ENCODE measurements at places on chromosomes 3 and 15. TPM values are rescaled to one million over a fixed set of nuclear protein-coding genes. Genes with fewer than 3 reads are reported as not detected.

The ABHD10 gene
- total RNA-seq: 36.1 TPM

The NMD3 gene
- total RNA-seq: 45.2 TPM

GRCh38 chr3:137468446-137468845, 295.7 kb upstream of the SOX14 start:
- no peak for DNase-seq

The HHATL gene
- not detected for total RNA-seq

The CDCP1 gene
- total RNA-seq: 2.2 TPM

The CHRM5 gene
- not detected for total RNA-seq

The ATP8B4 gene
- not detected for total RNA-seq

DNA sequence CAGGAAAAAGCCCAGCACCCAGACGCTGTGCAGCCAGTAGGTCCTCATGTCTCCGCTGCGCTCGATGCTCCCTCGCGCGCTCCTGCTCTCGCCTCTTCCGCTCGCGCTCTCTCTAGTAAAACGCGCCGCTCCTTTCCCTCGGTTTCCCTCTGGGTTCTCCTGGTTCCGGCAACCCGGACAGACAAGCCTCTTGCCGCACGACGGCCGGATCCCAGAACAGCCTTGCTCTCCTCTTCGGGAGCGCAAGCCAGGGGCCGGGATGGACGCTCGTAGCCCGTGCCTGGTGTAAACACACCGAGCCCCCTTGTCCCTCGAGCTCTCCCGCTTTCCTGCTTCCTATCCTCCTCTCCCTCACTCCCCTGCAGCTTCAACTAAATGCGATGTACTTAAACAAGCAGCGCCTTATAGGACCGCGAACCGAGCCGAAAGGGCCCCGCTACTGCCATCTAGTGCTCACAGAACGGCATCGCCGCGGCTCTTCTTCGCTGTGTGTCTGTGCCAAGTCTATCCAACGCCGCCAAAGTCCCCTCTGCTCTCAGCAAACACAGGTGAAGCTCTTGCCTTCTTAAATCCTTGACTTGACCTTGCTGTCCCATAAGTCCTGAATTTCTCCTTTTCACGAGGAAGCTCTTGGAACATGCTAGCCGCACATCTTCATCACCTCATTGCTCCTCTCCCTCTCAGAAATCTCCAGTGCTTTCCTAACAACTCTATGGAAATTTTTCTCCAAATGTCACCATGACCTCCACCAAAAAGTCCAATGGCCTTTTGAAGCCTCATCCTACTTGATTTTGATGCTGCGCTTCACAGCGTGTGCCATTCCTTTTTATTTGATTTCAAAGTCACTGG, 1037.2 kb downstream of the IGSF11 start:
- DNase-seq: peak; percentile 67

GRCh38 chr3:178067721-178068120, 468.5 kb upstream of the KCNMB2 start:
- no peak for DNase-seq

DNA sequence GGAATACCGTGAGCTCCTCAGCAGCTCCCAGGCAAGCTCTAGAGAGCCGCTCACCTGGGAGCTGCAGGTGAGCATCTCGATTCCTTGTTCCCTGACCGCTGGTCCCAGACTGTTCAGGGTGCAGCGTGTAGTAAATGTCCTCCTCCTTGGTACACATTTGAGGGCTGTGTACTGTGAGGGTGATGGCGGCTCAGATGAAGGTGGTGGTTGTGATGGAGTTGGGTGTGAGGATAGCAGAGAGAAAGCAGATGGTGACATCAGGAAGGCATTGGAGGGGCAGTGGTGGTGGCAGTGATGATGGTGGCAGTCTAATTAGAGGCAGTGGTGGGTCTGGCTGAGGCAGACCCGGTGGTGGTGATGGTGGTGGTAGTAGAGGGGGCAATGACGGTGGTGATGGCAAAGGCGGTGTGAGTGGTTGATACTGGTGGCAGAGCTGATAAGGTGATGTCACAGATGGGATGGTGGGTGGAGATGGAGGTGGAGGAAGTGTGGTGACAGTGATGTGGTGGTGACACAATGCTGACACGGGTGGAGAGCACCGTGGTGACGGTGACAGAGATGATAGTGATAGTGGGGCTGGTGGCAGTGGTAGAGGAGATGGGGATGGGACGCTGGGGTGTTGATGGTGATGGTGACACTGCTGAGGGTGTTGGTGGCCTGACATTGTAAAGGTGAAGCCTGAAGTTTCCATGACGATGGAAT, at the start of gene DNAJB8:
TSS of gene DNAJB8 (minus strand) at position 51 of the 702 bp plus-strand sequence. CDS start 3,645 bp downstream, outside the sequence.
- no peak for DNase-seq

DNA sequence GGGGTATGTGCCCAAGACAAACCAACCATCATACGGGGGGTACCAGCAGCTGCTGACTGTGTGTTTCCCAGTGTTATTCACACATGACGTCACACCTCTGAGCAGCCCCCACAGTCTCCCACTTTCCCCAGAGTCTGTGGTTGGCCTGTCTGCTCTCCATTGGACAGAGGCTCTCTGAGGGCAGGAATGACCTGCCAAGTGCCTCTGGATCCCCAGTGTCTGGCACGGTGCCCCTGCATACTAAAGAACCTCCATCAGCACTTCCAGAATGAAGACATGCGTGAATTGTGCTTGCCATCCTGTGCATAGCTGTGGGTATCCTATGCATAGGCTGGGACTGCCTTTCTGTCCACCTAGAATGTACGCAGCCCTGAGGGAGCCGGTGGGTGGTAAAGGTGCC, 3.5 kb upstream of the CCDC9B start:
- no peak for DNase-seq

The AMOTL2 gene
- 46.0 TPM for total RNA-seq

- DNase-seq: peak; percentile 23
Measured at GRCh38 chr3:127483902-127484591, 106.5 kb downstream of the TPRA1 start.

The CD200 gene
- 49.4 TPM for total RNA-seq

GRCh38 chr3:8793242-8793641, 23.8 kb upstream of the OXTR start:
- DNase-seq: no peak

- DNase-seq: no peak
Measured at GRCh38 chr3:149812165-149812605, 830 bp upstream of the RNF13 start.

DNA sequence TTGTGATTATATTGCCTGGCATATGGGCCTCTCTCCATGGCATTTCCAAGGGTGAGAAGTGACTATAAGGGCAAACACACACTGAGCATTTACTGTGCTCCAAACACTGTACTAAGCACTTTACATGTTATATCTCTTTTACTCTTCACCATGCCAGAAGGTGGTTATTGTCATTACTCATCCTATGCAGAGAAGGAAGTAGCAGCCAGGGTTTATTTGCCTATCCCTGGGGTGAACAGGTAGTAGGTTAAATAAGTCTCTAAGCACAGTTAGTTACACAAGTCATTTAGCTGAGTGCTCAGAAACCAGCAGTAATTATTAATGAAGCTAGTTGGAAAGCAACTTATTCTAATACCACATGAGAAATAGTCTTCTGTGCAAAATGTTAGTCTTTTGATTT, 109.9 kb upstream of the SYNPR start:
- no peak for DNase-seq

DNA sequence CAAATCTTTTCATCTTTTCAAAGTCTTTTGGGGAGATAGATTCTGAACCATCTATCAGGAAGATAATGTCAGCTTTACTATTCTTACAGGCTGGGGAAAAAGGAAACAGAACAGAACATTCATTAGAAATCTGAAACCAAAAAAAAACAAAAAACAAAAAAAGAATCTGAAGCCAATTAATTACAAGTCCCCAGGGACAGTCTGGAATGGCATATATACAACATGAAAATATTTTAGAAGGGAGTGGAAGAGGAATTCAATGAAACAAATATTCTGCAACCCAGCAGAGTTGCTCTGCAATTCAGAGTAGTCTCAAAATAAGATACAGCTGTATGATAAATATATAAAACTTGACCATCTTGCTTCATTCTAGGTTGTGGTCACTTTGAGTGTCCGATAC, 41.7 kb upstream of the CAPN7 start:
- no peak for DNase-seq

DNA sequence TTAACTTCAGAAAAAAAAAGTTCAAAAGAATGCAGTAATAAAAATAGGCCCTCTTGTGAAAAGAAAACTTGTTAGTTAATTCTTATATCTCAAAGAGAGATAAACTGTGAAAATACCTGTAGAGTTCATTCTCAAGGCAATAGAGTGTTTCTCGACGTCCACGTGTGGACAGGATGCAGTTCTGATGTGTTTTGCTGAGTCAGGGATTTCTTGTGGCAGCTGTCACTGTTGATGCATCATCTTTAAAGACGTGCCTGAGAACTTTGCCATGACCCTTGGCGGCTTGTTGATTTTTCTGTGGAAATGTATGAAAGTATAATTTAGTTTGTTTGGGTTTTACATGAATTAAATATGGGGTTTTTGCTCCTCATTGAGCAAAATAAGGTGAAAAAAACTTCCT, 702.2 kb downstream of the NLGN1 start:
- DNase-seq: no peak

The P2RY13 gene
- not detected for total RNA-seq

GRCh38 chr3:193049935-193050334, 132.3 kb upstream of the MB21D2 start:
- no peak for DNase-seq

DNA sequence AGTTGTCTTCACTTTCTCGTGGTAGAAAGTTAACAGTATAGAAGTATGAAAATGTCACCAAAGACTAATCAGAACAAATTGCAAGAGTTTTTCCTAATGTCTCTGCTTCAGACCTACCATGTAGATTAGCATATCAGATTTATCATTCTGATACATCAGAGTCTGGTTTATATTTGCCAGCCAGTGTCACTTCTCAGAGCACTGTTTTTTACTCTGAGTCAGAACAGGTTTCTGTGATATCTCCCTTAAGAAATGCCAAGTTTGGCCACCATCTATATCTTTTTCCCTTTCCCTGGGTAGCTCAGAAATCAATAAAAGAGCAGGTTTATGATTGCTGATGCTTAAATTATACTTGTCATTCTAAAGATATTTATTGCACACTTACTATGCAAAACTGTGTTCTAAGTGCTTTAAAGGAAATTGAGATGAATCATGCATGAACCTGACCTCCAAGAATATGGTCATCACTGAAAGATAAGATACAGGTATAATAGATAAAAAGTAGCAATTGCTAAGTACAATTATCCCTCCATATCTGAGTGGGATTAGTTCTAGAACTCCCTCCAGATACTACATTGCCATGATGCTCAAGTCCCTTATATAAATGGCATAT, 672.7 kb upstream of the NAALADL2 start:
- no peak for DNase-seq

DNA sequence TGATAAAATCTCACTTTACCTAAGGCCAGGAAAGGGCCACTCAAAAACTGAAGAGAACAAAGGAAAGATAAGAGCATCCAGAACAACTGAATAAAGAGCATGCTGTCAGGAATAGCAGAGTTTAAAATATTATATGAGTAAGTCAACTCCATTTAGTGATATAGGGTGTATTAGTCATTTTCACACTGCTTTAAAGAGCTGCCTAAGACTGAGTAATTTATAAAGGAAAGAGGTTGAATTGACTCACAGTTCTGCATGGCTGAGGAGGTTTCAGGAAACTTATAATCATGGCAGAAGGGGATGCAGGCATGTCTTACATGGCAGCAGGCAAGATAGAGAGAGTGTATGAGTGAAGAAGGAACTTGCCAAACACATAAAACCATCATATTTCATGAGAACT, 778.0 kb upstream of the NECTIN3 start:
- no peak for DNase-seq

Measured in H7 (cell line).